Stimulated activated naive CD4-positive, alpha-beta T cell treated with Interleukin-2 at 50 U/mL for 16 hours (primary cell): ENCODE measurements at places on chromosomes 11 and 22.
A peak's percentile ranks its signal among the peaks of the same experiment; 100 is the strongest.

DNA sequence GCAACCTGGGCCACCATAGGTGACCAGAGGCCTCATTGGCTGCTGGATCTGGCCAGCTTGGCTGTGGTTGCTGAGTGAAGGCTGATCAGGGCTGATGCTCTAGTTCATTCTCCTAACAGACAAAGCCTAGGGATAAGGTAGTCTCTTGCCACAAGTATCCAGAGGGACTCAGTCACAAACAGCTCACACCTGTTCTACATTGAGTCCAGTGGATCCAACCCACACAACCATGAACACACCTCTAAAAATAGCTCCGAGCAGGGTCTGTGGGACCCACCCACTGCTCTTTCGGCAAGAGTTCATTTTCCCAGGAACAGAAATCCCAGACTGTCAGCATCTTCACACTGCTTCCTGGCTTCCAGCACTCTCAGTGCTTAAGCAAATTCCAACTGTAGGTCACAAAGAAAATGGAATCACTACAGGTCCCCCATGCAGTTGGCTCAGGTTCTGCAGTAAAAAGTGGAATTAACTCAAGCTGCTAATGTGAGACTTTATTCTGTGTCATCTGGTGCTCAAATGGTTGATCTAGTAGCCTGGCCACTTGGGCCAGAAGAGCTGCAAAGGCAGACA is 67.3 kb downstream of the PPFIBP2 start:
- DNase-seq: no peak

DNA sequence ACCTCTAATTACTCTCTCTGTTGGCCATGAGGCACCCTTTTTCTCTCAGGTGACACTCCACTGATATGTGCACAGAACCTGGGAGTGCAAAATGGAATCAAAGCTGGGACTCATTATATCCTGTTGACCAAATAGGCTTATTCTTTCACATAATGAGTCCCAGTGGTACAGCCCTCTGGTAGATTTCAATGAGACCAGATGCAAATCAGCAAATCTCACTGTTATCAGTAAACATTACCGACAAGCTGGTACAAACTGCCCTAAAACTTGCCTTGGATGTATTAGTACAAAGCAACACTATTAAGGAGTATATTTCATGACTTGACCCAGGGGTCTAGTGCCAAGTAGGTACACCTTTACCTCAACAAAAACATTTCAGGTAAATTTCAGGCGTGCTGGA is 128.3 kb downstream of the DDX10 start:
- no peak for DNase-seq

DNA sequence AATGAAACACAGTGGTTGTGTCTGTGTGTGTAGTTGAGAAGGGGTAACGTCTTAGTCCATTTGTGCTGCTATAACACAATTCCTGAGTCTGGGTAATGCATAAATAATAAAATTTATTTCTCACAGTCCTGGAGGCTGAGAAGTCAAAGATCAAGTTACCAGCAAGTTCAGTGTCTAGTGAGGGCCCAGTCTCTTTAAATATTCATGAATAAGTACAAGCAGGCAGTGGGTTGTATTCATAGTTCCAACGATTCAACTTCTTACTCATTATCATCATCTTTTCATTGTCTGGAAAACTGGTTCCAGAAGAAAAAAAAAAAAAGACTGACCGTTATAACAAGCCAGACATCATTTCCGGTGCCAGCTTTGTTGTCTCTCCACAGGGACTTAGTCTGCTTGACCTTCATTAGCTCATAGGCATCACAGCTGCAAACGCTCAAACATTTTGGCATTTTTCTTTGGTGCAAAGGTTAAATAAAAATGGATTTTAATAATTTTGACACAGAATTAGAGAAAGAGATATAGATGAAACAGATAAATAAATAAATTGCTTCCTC is 1297.5 kb downstream of the LRRC4C start:
- DNase-seq: no peak

DNA sequence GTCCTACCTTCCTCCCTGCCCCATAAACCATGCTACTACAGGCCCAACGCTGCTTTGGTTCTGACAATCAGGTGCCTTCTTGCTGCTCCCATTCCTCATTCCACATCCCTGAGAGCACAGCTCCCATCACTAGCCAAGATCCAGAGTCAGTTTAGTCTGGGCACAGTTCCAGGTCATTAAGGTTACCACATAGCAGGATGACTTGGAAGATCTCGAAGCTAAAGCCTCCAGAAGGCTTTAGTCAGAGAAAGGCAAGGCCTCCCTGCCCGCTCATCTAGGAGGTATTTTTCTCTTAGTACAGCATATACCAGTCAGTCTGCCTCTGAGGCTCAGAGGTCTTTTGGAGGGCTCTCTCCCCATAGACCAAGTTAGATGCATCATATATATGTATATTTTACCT is 30.3 kb downstream of the TRIM66 start:
- no peak for DNase-seq

DNA sequence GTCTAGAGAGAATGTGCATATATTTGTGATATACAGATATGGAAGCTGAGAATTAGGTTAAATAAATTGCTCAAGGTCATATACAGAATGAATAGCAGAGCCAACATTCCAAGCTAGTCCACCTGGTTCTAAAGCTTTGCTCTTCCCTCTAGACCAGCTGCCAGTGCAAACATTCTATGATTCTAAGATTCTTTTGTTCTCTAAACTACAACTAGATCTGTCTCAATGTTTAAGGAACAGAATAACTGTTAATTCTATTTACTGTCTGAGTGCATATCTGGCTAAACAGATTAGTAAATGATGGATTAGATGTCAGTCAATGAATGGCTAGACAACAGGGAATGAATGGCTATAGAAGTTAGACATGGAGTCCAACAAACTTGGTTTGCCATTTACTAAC is 19.6 kb downstream of the KCNE3 start:
- no peak for DNase-seq

DNA sequence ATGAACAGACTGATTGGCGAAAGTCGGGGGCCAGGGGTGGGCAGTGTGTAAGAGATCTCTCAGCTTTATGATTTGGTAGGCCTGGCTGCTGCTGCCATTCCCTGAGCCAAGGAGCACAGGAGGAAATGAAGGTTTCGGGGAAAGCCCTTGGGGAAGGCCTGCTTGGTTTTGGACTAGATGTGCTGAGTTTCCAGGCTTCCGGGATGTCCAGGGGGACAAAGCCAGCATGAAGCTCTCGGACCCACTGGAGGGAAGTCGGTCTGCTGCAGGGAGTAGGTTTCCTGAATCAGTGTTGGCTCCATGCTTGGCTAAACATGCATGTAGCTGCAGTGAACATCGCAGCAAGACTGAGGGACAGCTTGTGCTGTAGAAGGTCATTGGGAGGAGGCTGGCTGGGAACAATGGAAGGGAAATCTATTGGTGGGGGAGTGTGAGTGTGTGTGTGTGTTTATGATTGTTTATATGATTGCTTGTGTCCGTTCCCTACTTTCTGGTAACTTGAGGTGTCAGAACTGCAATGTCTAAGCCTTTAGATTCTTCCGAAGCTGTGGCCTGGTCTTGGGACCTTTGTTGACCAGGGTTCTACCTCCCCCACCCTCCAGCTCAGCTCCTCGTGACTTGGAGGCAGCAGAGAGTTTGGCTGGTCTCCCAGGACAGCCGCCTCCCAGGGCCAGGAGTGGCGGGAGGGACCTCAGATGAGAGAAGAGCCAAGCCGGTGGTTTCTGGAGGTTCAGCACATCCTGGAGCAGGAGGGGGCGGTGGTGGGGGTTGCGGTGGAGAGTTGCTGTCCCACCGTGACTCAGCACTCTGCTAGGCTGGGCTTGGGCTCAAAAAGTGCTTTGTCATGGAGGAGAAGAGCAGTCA is 4.0 kb upstream of the FTH1 start:
- DNase-seq: peak; percentile 40

DNA sequence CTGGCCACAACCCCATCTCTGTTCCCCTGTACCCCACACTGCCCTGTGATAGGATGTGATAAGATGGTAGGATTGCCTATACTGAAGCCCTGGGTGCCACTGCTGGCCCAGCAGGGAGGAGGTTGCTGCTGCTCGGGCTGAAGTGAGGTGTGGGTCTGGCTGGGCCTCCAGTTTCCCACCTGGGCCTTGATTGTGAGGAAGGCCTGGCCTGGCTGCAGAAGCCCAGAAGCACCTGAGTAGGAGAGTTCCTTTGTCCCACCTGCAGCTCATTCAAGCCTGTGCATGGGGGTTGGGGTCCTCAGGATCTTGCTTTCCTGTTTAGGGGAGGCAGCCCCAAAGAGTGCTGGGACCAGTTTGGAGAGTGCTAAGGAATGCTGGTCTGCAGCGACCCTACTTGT is 3.3 kb downstream of the ST3GAL4 start:
- no peak for DNase-seq

DNA sequence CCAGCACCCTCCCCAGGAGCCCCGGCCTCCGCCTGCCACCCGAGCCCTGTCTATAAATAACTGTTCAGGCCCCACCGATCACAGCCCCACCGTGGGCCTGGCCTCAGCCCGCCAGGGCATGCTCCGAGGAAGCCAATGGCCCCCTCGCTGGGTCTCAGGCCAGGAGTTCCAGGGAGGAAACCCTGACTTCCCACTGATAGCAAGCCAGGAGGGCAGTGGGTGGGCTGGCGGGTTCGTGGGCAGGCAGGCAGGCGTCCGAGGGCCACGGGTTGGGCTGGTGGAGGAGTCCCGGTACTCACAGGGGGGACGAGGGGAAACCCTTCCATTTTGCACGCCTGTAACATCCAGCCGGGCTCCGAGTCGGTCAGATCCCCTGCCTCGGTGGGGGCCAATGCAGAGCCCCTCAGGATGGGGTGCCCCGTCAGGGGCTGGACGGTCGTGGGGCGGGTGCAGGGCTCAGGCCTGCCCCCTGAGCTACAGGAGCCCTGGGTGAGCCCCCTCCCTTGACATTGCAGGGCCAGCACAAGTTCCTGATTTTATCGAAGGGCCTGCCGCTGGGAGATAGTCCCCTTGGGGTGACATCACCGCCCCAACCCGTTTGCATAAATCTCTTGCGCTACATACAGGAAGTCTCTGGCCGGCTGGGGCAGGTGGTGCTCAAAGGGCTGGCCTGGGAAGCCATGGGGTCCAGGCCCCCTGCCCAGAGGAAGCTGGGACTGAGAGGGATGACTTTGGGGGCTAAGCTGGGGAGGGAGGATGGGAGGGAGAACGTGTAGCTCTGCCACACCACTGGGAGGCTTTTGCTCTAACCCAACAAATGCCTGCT is at the start of gene SPI1:
Gene SPI1, minus strand, starts transcription at position 538 of the 826 bp plus-strand sequence. Its CDS starts 194 bp downstream, at position 344.
- DNase-seq: no peak

- no peak for DNase-seq
These were observed 320.3 kb upstream of the SORL1-AS1 start for GRCh38 chr11:121773076-121773475.

GRCh38 chr11:122650619-122651018 is 4.9 kb upstream of the UBASH3B start:
- no peak for DNase-seq

- DNase-seq: no peak
These were observed 31.1 kb upstream of the LYVE1 start for GRCh38 chr11:10599388-10600175.
